ENCODE measurements at places on chromosomes 3 and 15.

DNA sequence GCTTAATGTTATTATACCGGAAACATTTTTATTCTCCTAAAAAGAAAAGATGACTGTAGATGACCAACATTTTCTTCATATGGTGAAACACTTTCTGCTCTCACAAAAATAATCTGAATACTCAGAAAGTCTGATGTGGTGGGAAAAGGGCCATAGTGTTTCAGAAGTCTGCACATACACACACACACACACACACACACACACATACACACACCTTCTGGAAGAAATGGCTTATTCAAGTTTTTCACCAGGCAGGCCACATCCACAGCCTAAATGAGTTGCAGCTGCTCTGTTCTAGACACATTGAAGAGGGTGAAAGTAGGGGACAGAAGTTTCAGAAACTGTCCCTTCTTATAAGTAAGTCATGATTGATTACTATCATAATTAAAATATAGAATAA is 220.0 kb downstream of the ZMAT3 start:
- no peak for DNase-seq

GRCh38 chr15:78621810-78622402 is 1.1 kb upstream of the CHRNA3 start:
- DNase-seq: no peak

DNA sequence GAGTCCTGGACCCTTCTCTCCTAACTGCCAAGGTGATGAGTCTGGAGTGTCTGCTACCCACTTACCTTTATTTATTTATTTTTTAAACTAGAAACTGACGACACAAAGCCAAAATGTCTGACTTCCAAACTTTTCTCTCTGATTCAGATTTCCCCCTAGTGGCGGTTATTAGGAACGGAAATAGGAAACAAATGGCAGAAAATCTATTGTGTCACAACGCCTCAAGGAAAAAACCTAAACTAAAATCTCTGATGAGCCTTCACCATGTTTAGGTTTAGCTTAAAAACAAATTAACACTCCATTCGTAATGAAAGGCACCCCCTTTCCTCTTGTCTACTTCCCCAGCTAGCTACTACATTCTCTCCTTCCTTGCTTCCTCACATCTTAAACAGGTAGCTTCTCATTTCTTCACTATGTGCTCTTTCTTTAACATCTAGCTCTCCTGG is 94.0 kb upstream of the MEX3B start:
- peak; percentile 18 for DNase-seq

DNA sequence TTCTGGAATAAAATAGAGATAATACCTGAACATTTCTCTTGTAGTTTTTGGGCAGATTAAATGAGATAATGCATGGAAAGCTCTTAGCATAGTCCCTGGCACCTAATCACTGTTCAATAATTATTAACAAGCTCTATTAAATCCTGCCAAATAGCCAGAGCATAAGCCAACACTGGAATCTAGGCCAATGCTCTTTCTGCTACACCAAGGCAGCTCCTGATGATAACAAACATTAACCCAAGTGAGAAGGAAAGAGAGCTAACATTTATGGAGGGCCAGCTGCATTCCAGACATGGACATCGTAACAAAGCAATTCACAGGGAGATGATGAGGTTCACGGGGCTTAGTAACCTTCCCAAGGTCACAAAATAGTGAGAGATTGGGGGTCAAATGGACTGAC is 23.3 kb downstream of the LARP6 start:
- no peak for DNase-seq

DNA sequence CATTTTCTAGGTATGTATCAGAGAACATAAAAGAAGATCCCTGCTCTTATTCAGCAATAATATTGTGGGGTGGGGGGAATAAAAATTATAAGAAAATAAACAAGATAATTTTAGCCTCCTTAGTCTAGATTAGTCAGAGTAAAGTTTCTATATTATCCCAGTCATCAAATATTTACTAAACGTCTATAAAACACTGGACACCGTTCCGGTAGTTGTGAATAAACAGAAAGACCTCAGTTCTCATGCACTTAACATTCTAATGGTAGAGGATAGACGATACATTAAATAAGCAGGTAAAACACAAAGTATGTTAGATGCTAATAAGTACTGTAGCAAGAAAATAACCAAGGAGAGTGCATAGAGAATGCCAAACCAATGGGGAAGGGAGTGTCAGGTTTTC is 425.0 kb downstream of the GBE1 start:
- no peak for DNase-seq

DNA sequence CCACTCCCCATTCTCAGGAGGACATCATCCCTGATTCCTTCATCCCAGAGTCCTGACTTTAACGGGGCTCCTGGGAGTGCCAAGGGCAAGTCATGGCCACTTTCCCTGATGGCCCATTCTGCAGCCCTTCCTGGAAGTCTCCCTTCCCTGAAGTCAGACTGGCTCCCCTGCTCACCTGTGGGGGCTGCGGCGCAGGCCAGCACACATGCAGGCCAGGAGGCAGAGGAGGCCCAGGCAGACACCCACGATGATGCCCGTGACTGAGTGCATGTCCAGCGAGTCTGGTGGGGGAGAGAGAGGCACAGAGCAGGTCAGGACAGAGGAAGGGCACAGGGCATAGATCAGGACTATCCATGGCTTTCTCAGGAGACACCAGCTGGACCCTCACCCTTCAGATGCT is 8.6 kb upstream of the IGDCC3 start:
- no peak for DNase-seq

DNA sequence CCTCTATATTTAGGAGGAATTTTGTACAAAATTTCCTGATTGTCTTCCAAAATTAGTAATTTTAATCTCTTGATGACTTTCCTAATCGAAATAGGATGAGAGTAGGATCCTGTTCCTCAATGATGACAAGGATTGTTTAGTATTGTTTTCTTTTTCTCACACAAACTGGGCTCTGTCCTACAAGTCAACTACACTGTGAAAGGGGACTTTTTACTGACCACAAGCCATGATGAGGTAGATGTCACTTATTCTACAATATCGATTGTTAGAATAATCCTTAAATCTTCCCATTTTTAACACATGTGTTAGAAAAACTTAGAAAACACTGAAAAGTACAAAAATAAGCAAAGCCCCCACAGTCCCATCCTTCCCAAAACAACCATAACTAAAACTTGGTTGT is 35.8 kb upstream of the TSC22D2 start:
- DNase-seq: no peak

DNA sequence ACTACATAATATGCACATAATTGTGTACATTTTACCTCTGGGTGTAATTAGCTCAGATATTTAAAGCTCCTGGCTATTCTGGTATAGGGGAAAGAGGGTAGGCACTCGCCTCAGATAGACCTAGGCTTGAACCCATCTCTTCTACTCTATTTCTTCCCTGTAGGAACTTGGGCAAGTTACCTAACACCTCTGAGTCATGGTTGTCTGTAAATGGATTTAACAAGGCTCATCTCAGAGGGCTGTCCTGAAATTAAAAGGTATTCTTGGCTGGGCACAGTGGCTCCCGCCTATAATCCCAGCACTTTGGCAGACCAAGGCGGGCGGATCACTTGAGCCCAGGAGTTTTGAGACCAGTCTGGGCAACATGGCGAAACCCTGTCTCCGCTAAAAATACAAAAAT is 30.7 kb downstream of the NANOGP8 start:
- no peak for DNase-seq

DNA sequence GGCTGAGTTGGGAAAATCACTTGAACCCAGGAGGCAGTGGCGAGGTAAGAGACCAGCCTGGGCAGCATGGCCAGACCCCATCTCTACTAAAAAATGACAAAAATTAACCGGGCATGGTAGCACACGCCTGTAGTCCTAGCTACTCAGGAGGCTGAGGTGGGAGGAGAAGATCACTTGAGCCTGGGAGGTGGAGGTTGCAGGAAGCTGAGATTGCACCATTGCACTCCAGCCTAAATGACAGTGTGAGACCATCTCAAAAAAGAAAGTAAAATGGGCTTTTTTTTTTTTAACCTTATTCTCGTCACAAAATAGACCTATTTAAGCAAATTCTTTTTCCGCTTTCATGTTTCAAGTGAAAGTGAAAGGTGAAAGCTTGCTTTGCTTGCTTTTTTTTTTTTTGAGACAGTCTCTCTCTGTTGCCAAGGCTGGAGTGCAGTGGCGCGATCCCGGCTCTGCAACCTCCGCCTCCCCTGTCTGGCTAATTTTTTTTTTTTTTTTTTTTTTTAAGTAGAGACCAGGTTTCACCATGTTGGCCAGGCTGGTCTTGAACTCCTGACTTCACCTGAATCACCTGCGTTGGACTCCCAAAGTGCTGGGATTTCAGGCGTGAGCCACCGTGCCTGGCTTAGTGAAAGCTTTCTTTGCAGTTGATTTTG is 3.6 kb downstream of the PDIA3 start:
- no peak for DNase-seq

- DNase-seq: no peak
These were observed 51.1 kb downstream of the CMTM7 start for GRCh38 chr3:32442766-32443165.

GRCh38 chr3:52433996-52434479 is 10.9 kb downstream of the SEMA3G start:
- no peak for DNase-seq

- no peak for DNase-seq
These were observed 129.2 kb upstream of the LRIG1 start for GRCh38 chr3:66629982-66630368.

GRCh38 chr3:9638155-9638554 is 11.2 kb upstream of the MTMR14 start:
- no peak for DNase-seq

DNA sequence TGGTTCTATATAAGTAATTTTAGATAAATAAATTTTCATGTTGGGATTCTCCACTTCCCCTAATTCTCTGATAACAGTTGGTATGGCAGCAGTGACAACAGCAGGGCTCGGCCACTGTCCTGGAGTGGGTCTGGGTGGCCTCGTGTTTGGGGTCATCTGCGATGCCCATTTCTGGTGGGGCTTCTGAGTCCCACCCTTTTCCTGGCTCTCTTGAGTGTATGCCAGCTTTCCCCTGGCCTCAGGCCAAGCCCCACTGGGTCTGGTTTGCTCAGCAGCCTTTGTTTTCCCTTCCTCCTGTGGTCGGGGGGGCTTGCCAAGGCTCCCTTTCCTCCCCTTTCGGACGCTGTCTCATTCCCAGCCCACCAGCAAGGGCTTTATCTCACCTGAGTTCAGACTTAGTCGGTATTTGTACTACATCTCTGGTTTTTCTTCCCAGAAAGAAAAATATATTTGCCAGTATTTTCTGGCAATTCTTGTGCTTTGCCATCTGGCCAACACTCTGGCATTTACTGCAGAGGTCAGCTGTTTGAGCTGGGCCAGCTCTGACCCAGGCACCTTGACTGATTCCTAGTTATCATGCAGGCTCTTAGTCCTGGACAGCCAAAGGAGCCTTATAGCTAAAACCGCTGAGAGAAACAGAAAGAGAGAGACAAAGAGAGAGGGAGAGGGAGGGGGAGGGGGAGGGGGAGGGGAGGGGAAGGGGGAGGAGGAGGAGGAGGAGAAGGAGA is 35.2 kb downstream of the MYZAP start:
- DNase-seq: peak; percentile 67

- no peak for DNase-seq
These were observed 184.1 kb upstream of the RASGRP1 start for GRCh38 chr15:38748710-38749109.

- no peak for DNase-seq
These were observed 73.4 kb downstream of the HMCES start for GRCh38 chr3:129352045-129352444.

DNA sequence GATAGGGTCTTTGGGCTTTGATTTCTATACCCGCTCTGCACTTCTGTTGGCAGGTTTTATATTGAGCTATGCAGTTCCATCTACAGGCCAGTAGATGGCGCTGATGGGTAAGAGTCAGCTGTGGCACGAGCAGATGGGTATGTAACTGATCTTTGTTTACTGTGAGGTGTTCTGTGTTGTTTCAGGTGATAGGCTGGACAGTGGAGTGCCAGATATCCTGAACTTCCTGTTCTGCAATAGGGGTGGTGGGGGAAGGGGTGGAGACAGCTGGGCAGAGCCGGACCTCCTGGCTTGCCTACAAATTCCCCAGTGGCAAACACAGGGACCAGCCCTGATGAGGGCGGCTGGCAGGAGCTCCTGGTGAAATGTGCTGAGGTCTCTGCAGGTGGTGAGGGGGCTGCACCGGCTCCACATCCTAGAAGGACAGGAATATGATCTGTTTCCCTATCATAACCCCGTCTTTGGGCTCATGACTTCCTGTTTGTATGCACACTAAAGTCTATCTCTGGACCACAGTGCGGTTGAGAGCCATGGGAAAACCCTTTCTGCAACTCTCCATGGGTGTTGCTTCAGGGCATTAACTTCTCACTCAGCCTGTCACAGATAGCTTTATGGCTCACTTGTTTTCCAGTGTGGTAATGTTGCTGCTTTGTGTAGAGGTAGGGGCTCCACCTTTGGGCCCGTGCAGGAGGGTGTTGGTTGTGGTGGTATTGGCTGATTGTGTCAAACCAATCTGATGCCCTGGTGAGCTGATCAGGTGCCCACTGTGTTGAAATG is 13.4 kb upstream of the FAM98B start:
- peak; percentile 59 for DNase-seq

- no peak for DNase-seq
These were observed 44.9 kb downstream of the CPN2 start for GRCh38 chr3:194306109-194306686.

GRCh38 chr3:177824841-177825240 is 627.6 kb upstream of the TBL1XR1 start:
- no peak for DNase-seq

- no peak for DNase-seq
These were observed 50.9 kb downstream of the TMEM44 start for GRCh38 chr3:194582196-194582905.

- no peak for DNase-seq
These were observed 30.1 kb downstream of the PPARG start for GRCh38 chr3:12318758-12319621.

- DNase-seq: no peak
These were observed 98.8 kb upstream of the ZBTB20 start for GRCh38 chr3:115245899-115246298.

DNA sequence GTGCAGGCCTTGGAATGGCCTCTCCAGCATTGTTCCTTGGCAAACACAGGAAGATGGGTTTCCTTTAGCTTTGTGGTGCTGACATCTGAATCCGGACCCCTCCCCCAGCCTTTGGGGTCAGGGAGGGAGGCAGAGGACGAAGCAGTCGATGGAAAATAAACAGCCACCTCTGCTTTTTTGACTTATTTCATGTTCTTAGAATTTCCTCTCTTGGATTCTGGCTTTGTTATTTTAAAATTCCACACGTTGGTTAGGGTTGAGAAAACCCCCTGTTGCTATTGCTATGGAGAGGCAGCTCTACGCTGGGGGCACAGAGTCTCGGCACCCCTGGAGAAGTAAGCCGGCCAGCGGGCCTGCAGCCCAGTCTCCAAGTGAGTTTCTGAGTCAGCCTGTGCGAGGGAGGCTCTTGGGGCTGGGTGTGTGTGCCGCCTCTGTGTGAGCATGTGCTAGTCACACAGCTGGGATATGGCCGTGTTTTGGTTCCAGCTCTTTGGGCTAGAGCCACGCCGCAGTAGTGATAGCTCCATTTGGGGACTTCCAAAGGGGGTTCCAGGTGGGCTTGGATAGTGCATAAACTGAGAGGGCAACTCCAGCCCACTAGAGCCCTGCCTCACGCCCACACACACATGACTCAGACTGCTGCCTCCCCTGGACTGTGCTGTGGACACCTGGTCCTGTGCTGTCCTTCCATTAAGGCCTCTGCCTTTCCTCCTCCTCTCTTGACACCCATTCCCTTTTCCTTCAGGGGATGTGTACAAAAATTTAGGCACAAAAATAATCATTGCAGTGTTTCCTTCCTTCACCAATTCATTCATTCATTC is 58.8 kb downstream of the AMOTL2 start:
- DNase-seq: no peak

GRCh38 chr3:189570916-189571315 is 60.3 kb upstream of the TP63 start:
- DNase-seq: no peak
